ENCODE measurements at places on chromosomes 7 and 10.

DNA sequence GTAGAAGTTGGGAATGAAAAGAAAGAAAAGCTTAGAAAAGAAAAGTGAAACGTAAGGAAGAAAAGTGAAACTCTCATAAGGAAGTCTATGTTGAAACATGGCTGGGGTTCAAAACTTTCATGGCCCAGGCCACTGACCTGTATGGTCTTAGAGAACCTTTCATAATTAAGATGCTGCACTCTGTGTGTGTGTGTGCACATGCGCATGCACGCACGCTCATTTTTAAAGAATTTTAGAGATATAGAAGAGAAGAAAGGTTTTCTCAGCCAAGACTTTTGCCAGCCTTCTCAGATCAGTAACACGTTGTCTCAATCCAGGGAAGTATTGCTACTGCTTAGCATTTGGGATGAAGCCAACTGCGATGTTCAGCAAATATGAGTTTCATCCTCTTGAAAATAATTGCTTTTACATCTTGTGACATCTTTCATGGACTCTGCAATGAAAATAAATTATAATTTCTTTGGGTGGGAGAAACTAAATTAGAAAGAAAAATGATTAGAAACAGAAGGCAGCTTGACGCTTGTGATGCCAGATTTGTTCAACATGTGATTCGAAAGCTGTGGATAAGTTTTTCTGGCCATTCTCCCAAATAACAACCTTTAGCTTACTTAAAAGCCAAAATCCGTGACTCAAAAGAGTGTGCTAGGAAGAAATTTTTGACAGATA lies 16.2 kb upstream of the SLC26A4 start:
- no peak for DNase-seq

GRCh38 chr7:4394736-4395135 lies 287.4 kb upstream of the FOXK1 start:
- DNase-seq: no peak

DNA sequence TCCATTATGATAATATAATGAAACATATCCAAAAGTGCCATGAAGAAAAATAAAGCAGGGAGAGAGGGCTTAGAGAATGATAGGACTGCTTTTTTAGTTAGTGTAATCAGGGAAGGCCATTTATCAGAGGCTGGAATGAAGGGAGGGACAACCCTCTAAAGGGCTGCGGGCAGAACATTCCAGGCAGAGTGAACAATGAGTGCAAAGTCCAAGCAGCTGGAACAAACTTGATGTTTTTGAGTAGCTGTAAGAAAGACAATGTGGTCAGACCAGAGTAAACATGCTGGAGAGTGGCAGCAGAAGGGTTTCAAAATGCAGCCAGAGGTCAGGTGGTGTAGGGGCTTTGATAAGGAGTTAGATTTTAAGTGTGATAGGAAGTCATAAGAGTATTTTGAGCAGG lies 65.6 kb upstream of the CCDC6 start:
- DNase-seq: no peak

GRCh38 chr7:39577229-39577874 lies 11.1 kb downstream of the YAE1 start:
- DNase-seq: no peak

- DNase-seq: no peak
Measured at GRCh38 chr10:93826355-93826754, 67.4 kb upstream of the SLC35G1 start.

- no peak for DNase-seq
Measured at GRCh38 chr10:5943536-5943935, 33.8 kb downstream of the IL15RA start.

DNA sequence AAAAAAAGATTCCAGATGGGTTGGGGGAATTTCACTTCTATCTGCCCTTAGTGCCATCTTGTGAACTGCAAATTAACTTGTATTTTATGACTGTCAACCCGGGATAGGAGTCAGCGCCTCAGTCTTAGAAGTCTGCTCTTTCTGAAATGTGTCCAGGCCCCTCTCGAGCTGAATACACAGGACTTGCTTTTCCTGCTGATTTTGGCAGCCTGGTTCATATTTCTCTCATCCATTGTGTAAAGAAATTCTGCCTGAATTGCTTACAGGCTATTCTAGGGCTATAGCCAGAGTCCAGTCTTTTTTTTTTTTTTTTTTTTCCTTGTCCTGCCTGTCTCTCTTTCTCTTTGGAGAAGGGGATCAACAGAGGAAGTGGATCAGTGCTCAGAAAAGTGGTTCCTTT lies 24.6 kb downstream of the GATA3 start:
- no peak for DNase-seq

DNA sequence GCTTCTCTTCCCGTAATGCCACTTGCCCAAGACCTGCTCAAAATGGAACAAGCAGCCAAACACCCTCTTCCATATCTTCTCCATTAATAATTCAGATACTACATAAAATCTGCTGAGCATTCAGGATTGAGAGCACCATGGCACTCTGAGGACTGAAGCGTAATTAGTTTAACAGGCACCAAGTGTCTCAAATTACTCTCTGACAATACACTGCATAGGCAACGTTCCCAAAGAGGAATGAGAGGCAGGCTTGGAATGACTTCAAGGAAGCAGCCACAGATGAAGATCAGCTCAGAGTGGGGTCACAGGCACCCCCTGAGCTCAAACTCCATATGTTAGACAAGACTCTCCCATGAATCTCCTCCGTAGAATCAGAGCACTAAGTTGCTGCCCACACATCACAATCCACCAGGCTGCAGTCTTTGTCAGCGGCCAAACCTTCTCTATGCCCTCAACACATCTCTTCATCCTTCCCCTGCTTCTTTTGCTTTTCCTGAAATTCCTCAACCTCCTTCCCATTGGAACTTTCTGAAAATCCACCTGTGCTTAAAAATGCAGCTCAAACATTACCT lies 4.7 kb upstream of the ABLIM1 start:
- no peak for DNase-seq

GRCh38 chr7:128910569-128910945 lies at the start of gene KCP:
TSS of gene KCP (minus strand) at chr7:128910709. CDS start at chr7:128910676, 33 bp downstream.
- no peak for DNase-seq

- no peak for DNase-seq
Measured at GRCh38 chr7:128131115-128131514, 99.9 kb upstream of the LRRC4 start.

- no peak for DNase-seq
Measured at GRCh38 chr10:92892691-92893054, 44.4 kb downstream of the EXOC6 start.

DNA sequence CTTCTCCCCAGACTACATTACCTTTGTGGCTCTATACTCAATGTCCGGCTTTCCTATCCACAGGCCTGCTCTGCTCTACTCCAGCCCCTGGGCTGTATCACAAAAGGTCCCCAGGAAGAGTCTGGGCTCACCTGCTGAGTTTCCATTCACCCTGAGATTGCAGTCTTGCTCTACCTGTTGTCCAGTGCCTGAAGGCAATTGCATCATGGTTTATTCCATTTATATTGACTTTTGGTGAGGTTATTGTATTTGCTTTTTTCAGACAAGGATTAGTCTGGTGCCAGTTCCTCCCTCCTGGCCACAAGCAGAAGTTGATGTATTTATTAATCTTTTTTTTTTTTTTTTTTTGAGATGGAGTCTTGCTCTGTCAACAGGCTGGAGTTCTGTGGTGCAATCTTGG lies 273.1 kb downstream of the XPNPEP1 start:
- no peak for DNase-seq

Measured in hematopoietic multipotent progenitor cell (in vitro differentiated cells).